Fibroblast of skin of left quadriceps (primary cell): ENCODE measurements at places on chromosomes 13 and 19.

- no peak for DNase-seq
Observed at GRCh38 chr19:58252102-58252685, 23.5 kb downstream of the ZNF544 start.

- no peak for DNase-seq
Observed at GRCh38 chr13:72473321-72473720, 254.1 kb downstream of the MZT1 start.

- DNase-seq: no peak
Observed at GRCh38 chr13:50225193-50226155, 210.2 kb downstream of the KCNRG start.

- DNase-seq: no peak
Observed at GRCh38 chr13:51684076-51684475, 99.8 kb downstream of the WDFY2 start.

DNA sequence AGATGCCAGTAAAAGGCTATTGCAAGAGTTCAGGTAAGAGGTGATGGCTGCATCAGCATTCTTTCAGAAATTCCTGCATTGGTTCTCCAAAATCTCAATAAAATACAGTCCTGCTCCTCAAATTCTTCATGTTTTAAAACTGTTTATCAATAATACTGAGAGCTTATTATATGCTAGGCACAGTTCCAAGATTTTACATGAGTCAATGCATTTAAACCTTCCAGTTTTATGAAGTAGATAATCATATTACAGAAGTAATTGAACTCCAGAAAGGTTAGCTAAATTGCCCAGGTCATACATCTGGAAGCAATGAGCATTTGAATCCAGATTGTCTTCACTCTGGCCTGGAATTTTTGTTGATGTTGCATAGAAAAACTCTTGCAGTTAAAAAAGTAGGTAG, 282.9 kb upstream of the SLITRK6 start:
- no peak for DNase-seq

GRCh38 chr19:48571378-48572162, 19.6 kb downstream of the SULT2B1 start:
- DNase-seq: no peak

GRCh38 chr13:45786293-45786920, 65.1 kb downstream of the SIAH3 start:
- DNase-seq: no peak

DNA sequence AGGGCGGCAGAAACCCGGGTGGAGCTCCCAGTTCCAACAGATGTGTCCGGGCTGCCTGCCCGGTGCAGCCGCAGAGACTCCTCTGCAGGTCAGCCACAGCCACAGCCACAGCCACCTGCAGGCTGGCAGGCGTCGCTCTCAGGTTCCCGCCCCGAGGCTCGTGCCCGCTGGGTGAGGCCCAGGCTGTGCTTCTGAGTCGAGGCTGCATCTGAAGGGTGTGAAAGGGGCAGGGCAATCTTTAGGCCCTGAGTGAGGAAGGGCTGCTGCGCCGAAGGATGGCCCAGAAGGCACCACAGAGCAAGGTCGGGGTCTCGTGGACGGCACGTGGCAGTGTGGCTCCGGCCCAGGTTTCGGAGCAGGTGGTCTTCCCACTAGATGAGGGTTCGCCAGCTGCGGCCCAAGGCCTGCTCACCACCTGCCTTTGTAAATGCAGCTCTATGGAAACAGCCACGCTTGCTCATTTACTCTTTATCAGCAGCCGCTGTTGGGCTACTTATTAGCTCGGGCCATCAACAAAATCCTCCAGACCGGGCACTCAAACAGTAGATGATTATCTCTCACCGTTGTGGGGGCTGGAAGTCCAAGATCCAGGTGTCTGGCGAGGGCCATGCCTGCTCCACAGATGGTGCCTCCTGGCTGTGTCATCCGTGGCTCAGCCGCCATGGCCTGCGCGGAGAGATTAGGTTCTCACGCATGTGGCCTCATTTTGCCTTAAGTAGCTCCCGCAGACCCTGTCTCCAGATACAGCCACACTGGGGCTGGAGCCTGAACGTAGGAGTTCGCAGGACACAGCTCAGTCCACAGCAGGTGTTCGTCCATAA, 40.3 kb upstream of the TFDP1 start:
- no peak for DNase-seq

- DNase-seq: no peak
Observed at GRCh38 chr13:110869231-110869804, 45.6 kb downstream of the ANKRD10 start.

- no peak for DNase-seq
Observed at GRCh38 chr19:39595950-39596349, 6.4 kb upstream of the LGALS13 start.

DNA sequence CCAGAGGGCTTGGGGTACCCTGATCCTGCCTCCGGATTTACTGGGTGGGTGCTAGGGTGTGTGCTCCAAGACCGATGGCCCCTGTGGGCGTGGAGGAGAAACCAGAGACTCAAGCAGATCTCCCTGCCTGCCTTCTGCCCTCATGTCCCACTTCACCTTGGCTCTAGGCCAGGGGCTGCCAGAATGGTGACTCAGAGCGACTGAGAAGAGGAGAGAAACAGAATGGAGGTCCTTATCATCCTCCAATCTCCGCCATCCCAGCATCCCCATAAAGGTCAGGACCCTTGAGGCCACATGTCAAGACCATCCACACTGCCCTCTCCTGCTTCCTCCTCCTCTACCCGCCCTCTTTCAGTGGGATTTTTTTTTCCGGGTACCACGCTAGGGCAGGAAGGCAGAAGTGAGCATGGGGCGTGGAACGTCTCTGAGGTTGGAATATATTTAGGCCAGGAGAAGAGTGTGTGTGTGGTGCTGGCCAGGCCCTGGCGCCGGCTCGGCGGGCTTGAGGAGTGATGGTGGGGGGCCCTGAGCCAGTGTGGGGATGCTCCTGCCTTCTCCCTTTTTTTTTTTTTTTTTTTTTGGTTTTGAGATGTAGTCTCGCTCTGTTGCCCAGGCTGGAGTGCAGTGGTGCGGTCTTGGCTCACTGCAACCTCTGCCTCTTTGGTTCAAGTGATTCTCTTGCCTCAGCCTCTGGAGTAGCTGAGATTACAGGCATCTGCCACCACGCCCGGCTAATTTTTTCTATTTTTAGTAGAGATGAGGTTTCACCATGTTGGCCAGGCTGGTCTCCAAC, 22.3 kb downstream of the IER2 start:
- peak; percentile 52 for DNase-seq
